Articular chondrocyte of knee joint (primary cell): ENCODE measurements at places on chromosomes 13 and 19. TPM values are rescaled to one million over a fixed set of nuclear protein-coding genes. Genes with fewer than 3 reads are reported as not detected.

The C19orf67 gene
- total RNA-seq, result not detected in 2 replicates

The MEDAG gene
- total RNA-seq, result 75.3 and 141 TPM in 2 replicates

The USPL1 gene
- total RNA-seq, result 22.5 and 29.9 TPM in 2 replicates

The FAM32A gene
- 114 and 117 TPM in 2 replicates for total RNA-seq

The NCAN gene
- total RNA-seq, result not detected in 2 replicates

The OVOL3 gene
- total RNA-seq, result not detected in 2 replicates

The KLK7 gene
- total RNA-seq, result not detected in 2 replicates

The KLK14 gene
- not detected in 2 replicates for total RNA-seq

The COX6B2 gene
- not detected in 2 replicates for total RNA-seq

The CRB3 gene
- total RNA-seq, result 0.32 TPM in 1 of 2 replicates, not detected in the other

The JAK3 gene
- total RNA-seq, result 3.4 and 3.6 TPM in 2 replicates

The GRK1 gene
- under 0.01 TPM in 1 of 2 replicates, not detected in the other for total RNA-seq

The RNASEH2A gene
- 13.2 and 14.3 TPM in 2 replicates for total RNA-seq

The BCAM gene
- 10.7 and 13.1 TPM in 2 replicates for total RNA-seq

The C19orf81 gene
- total RNA-seq, result not detected in 2 replicates

The CPB2 gene
- not detected in 2 replicates for total RNA-seq

The KLK3 gene
- total RNA-seq, result not detected in 2 replicates

The AXL gene
- total RNA-seq, result 351 and 401 TPM in 2 replicates

The SYNGR4 gene
- total RNA-seq, result not detected in 2 replicates

The CHST8 gene
- total RNA-seq, result under 0.01 TPM in 1 of 2 replicates, not detected in the other

The ELAVL3 gene
- total RNA-seq, result not detected in 2 replicates

The LILRB3 gene
- not detected in 2 replicates for total RNA-seq

The ATP8B3 gene
- total RNA-seq, result 3.5 and 3.8 TPM in 2 replicates

The PPP1R37 gene
- 24.0 and 24.6 TPM in 2 replicates for total RNA-seq

The PTPRS gene
- total RNA-seq, result 208 and 244 TPM in 2 replicates

The OR7C1 gene
- not detected in 2 replicates for total RNA-seq

The PGLYRP1 gene
- total RNA-seq, result not detected in 2 replicates

The RGS9BP gene
- total RNA-seq, result 0.11 and 0.26 TPM in 2 replicates

The CYP4F12 gene
- total RNA-seq, result not detected in 2 replicates

The PRR19 gene
- 0.39 and 0.43 TPM in 2 replicates for total RNA-seq

The KRTDAP gene
- total RNA-seq, result not detected in 2 replicates

The PPM1N gene
- total RNA-seq, result 0.43 and 0.52 TPM in 2 replicates

The ARHGAP33 gene
- total RNA-seq, result 1.3 and 2.4 TPM in 2 replicates

The SHISA7 gene
- not detected in 2 replicates for total RNA-seq
